ENCODE measurements at places on chromosomes 1 and 21.

DNA sequence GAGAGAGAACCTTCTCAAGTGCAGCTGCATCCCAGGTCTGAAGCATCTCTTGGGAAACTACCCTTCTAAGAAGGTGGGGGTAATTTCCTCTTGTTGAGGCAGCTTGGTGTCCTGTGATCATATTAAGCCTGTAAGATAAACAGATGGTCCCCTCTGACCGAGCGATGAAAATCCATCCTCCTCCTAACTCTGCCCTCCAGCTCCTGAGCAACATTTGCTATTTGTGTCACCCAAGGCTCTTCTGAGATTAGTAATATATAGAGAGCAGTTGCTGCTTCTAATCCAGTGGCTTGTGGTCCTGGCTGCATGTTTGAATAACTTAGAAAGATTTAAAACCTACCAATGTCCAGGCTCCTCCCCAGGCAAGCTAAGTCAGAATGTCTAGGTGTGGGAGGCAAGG, 123.7 kb downstream of the DISC1 start:
- DNase-seq, result no peak

DNA sequence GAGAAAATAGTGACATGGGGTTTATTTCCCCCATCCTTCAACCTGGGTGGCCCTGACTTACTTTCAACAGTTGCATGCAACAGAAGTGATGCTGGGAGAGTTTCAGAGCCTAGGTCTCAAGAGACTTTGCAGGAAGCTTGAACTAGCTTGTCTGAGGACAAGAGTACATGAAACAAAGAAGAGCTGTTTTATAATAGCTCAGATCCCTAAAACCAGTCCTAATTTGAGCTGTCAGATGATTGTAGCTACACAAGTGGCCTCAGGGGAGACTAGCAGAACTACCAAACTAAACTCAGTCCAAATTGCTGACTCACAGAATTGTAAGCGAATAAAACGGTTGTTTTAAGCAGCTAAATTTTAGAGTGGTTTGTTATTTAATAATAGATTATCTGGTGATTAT, 17.1 kb downstream of the RC3H1 start:
- peak; percentile 30 for DNase-seq

GRCh38 chr1:18921516-18922251, 19.3 kb upstream of the ALDH4A1 start:
- DNase-seq, result no peak

GRCh38 chr1:71542155-71542554, 461.3 kb upstream of the ZRANB2 start:
- DNase-seq, result no peak

DNA sequence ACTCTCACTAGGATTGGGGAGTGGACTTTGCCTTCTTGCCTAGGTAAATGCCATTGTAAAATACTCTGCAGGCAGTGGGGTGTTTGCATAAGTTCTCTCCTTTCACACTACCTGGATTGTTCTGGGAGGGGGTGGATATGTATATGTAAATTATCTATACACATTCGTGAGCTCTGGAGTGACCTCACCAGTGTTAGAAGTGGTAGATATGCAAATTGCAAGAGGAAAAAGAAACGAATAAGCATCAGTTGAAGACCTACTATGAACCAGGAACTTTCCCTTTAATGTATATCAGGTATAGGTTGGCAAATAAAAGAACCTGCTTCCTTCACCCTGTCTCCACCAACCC, 1.5 kb upstream of the ARHGEF11 start:
- DNase-seq, result no peak

DNA sequence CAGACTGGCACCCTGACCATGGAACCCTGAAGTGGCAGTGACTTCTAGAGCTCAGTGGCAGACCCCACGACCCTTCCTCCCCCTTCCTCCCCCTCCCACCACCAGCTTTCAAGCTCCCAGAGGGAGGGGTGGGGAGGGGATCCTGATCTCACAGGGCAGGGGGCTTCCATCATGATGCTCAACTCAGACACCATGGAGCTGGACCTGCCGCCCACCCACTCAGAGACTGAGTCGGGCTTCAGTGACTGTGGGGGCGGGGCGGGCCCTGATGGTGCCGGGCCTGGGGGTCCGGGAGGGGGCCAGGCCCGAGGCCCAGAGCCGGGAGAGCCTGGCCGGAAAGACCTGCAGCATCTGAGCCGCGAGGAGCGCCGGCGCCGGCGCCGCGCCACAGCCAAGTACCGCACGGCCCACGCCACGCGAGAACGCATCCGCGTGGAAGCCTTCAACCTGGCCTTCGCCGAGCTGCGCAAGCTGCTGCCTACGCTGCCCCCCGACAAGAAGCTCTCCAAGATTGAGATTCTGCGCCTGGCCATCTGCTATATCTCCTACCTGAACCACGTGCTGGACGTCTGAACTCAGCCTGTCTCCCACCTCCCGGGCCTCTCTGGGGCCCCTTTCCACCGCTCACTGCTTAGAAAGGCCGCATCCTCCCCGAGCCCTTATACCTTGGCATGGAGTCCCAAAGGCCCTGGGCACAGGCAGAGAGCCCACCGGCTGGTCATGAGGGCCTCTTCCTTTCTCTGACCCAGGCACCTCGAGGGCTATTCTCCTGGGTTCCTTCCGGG, 3.9 kb downstream of the NHLH1 start:
- DNase-seq, result no peak

GRCh38 chr1:155241069-155241679, 14.1 kb downstream of the ENTREP3 start:
- DNase-seq, result peak; percentile 89

GRCh38 chr1:235841938-235842545, 24.7 kb downstream of the LYST start:
- DNase-seq, result no peak

- peak; percentile 44 for DNase-seq
These were observed 30.8 kb upstream of the RPTN start for GRCh38 chr1:152189657-152190442.

DNA sequence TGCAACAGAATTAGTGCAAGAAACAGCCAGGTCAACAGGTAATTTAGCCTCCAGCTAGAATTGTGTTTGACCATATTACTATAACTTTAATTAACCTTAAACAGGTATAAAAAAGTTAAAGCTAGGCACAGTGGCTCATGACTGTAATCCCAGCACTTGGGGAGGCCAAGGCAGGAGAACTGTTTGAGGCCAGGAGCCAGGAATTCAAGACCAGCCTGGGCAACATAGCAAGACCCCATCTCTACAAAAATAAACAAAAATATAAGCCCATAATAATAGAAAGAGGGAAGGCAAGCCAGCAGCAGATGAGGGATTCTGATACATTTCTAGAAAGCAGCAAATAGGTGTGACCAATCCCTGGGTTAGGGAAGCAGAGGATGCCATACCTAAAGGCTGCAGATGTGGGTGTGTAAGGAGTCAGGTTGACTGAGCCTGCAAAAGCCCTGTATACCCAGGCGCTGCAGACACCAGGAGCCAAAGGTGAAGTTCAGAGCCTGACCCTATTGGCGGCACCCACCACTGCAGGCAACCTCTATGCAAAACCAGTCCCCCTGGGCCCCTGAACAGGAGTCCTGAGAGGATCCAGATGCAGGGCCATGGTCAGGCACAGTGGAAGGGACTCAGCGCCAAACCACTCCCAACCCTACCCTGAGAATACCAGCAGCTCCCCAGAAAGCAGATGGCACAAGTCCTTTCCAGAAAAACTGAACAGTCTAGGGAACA, 19.3 kb upstream of the LSS start:
- DNase-seq, result no peak

Data from CD14-positive monocyte (primary cell).